ENCODE measurements at places on chromosomes 11 and 22.

- DNase-seq: no peak
These were observed 11.0 kb upstream of the PSMC3 start for GRCh38 chr11:47437218-47437745.

DNA sequence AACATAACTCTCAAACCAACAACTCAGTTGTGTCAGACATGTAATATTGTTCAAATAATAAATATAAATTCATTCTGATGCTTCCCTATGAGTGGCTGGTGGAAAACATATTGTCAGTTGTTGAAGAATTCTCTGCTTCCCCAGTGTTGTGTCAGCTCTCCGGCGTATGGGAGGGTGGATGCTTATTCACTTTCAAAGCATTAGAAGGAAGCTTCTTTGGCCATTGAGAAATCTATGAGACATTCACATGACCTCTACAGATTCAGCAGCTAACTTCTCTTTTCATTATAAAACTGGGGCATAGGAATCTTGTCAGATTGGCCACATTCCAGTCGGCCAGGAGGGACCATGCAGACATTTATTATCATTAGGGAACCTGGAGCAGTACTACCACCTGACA, 2.9 kb downstream of the OR51V1 start:
- no peak for DNase-seq

GRCh38 chr22:45521178-45521577, 18.5 kb downstream of the FBLN1 start:
- DNase-seq: no peak

- no peak for DNase-seq
These were observed 1517.5 kb upstream of the TENM4 start for GRCh38 chr11:80958361-80958760.

- no peak for DNase-seq
These were observed 413 bp upstream of the MUC6 start for GRCh38 chr11:1036931-1037330.

Measured in RPMI7951 (cell line).